ENCODE measurements at places on chromosomes 3 and 15.

DNA sequence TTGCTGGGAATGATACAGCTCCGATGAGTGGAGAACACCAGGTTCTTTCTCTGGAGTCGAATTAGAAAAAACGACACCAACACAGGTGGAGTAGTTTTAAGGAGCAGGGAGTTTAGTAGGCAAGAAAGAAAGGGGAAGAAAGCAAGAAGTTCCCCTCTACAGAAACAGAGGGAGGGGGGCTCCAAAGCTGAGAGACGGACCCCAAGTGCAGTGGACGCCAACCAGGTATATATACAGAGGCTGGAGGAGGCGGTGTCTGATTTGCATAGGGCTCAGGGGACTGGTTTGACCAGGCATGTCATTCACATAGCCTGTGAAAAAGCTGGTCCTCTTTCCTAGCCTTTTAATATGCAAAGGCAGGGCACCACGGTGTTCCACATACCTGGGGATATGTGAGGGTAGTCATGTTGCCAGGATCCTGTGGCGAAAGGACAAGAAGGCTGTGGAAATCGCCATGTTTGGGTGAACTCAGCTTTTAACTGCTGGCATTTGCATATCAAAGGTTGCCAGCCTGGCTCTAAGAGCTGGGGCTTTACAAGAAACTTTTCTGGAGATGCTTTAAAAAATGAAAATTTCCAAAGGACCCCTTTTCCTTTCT lies 887.4 kb upstream of the EPHA6 start:
- no peak for DNase-seq

DNA sequence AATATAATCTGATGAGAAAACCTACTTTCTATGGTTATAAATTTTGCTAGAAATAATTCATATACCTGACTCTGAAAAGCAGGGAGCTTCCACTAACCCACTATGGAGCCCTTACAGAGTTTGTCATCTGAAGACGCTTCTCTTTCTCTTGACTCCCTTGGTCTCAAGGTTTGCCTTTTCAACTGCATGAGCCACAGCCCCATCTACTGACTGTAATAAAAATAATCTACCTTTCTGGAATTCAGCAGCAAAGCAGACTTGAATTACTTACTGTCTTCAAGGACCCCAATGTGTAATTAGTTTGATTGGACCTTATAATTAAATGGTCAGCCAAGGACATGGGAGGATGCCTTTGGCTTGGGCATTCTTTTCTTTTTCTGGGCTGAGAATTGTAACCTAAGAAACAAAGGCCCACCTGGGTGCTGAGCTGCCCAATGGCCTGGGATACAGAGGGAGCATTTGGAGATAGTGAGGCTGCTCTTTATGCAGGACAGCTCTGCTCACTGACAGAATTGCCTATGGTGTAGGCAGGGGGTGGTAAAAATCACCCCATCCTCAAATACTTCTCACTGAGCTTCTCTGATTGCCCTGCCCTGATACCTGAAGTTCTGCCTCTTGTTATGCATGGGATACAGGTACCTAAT lies 178.6 kb upstream of the TRIM42 start:
- no peak for DNase-seq

- DNase-seq, result no peak
Measured at GRCh38 chr15:71713191-71713809, 97.1 kb upstream of the NR2E3 start.

DNA sequence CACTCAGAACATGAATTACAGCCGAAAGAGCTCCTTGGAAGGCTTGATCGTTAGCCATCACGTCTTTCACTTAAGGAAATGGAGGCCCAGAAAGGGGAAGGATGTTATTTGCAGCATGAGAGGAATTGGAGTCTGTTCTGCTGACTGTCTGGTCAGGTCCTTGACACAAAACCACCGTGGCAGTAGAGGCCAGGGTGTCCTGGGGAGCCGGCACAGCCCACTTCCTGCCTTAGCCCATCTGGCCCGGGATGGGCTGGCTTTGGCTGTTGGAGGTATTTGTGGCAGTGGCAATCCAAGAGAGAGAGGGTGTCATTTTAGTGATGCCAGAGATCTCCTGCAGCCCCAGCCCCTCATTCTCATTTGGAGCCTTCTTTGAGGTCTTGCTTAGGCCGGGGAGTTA lies 37.4 kb downstream of the ST6GAL1 start:
- no peak for DNase-seq

GRCh38 chr3:16329826-16330129 lies 64.8 kb downstream of the OXNAD1 start:
- no peak for DNase-seq

DNA sequence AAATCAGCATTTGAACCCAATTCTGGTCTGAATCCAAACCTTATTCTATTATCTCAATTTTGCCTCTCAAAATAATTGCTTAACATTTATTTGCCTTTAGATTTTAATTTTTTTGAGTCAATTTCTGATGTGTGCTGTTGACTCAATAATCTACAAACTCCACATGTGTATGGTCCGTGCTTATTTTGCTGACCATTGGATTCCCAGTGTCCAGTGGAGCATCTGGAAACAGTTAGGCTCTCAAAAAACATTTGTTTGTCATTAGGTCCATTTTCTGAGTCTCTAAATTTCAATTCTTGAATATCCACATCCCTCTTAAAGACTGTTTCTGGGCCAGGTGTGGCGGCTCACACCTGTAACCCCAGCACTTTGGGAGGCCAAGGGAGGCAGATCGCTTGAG lies 19.2 kb upstream of the MYZAP start:
- no peak for DNase-seq

Measured in hypothalamus (tissue), 51 donors.